Lower lobe of right lung (tissue), 2 donors: ENCODE measurements at places on chromosomes 7 and 10. TPM values are rescaled to one million over a fixed set of nuclear protein-coding genes. Genes with fewer than 3 reads are reported as not detected.

The SERPINE1 gene
- total RNA-seq: 15.4 TPM

The SNX13 gene
- 62.7 TPM for total RNA-seq

The CHAT gene
- not detected for total RNA-seq

The HIBADH gene
- 27.1 TPM for total RNA-seq

The BMPER gene
- total RNA-seq: 7.4 TPM

The STEAP4 gene
- 63.5 TPM for total RNA-seq

The INTS15 gene
- 33.2 TPM for total RNA-seq

The TUBB8 gene
- total RNA-seq: 0.38 TPM

DNA sequence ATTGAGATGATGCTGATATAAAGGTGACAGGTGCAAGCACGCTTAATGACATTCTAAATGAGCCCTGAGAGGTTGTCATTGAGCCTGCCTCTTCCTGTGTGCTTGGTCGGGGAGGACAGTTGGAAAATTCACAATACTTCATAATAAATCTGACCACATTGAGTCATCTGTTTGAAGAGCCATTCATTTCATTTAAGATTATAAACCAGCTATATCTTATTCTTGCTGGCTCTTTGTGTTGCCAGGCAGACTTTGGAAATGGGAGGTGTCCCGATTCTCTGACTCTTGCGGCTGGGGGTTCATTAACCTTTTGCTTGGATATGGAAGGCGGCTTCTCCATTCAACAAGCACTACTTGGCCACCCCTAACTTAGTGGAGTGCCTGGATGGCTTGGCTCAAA is 198.2 kb downstream of the FANK1 start:
- no peak for DNase-seq

DNA sequence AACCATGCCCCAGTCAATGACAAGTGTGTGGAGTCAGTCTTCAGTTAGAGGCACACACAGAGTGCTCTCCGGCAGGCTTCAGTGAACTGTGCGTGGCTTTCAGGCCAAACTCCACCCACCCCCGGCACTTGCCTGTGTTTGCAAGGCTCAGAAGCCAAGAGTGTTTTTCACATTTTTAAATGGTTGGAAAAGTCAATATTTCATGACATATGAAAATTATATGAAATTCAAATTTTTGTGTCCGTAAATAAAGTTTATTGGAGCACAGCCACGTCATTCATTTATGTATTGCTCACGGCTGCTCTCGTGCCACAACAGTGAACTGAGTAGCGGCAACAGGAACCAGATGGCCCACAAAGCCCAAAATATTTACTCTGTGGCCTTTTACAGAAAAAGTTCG is 104.7 kb downstream of the SFMBT2 start:
- DNase-seq: no peak

DNA sequence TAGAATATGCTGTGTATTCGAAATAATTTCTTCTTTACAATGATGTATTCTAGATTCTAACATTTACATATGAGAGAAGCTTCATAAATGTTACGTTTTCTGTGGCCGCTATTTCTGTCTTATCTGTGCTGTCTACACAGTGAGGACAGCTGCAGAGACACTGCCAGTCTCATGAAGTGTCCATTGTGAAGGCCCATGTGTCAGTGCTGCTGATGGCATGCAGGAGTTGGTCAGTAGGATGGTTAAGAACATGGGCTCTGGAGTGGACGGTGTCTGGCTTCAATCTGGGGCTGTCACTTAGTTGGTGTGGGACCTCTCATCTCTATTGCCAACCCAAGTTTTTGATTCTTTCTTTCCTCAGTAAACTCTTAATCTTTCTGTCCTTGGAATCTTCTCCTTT is 137.3 kb downstream of the SDK1 start:
- no peak for DNase-seq

- no peak for DNase-seq
These were observed 13.7 kb upstream of the SRPK2 start for GRCh38 chr7:105402221-105403095.

- no peak for DNase-seq
These were observed 35.3 kb downstream of the NET1 start for GRCh38 chr10:5447611-5448071.

- DNase-seq: no peak
These were observed 5.0 kb downstream of the SEPTIN7 start for GRCh38 chr7:35805876-35806275.

GRCh38 chr7:40680657-40681056 is 545.9 kb downstream of the SUGCT start:
- DNase-seq: no peak

DNA sequence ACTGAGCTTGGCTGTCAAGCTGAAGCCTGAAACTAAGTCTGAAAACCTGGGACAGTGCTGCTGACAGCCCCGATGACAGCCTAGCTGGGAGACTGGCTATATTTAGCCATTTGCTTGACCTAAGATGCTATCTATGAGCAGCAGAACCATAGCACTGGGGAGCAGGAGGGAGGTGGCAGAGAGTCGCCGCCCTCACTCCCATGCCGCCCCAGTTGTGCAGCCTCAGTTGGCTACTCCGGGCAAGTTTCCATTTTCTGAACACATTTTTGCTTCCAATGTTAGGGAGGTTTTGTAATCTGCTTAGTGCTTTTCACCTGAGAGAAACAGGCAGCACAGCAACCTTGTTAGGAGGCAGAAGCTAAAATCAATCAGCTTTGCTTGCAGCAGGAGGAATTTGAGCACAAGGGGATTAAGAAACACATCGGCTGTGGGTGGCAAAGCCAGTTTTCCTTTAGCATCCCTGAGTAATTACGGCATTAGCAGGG is 20.4 kb upstream of the C10orf71 start:
- DNase-seq: no peak

- no peak for DNase-seq
These were observed 164.0 kb downstream of the SDK1 start for GRCh38 chr7:3464900-3465622.

DNA sequence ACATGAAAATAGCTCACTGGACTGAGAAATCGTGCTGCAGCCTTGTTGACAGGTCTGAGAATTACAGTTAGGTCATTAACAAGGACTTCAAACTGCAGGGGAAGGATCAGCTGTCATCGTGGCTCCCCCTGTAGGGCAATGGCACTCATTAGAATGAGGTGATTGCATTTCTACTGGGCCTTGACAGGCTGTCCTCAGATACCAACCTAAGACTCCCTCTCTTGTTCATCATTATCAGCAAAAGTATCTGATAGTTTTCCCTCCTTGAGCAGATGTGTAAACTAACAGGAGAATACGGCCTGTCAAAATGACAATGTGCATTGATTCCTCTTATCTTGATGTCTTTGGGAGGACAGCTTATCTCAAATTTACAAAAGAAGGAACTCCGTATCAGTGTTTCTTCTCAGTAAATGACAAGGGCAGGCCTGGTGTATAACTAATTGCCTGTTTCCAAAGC is 648.5 kb upstream of the LRRN3 start:
- no peak for DNase-seq
